ENCODE measurements at places on chromosomes 5 and 9.

DNA sequence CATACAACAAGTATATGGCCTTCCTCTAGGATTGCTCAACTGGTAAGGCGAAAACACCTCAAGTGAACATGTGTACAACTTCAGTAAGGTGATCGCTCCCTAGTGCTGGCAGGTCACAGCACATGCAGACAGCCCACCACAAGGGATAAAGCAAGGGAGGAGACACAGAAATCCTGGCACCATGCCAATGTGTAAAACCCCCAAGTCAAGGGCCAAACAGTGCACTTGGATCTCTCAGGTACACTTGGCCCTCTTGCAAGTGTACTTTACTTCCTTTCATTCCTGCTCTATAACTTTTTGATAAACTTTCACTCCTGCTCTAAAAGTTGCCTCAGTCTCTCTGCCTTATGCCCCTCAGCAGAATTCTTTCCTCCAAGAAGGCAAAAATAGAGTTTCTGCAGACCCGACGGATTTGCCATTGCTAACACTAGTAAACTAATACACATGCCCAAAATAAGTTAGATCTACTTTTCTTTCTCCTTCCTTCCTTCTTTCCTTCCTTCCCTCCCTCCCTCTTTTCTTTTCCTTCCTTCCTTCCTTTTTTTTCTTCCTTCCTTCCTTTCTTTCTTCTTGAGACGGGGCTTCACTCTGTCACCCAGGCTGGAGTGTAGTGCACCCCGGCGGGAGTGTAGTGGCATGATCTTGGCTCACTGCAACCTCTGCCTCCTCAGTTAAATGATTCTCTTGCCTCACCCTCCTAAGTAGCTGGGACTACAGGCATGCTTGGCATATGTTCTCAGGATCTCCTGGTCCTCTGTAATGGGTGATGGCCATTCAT lies 6.8 kb upstream of the LNPEP start:
- no peak for DNase-seq

- DNase-seq, result no peak
Measured at GRCh38 chr5:55821731-55822512, 29.2 kb upstream of the IL31RA start.

DNA sequence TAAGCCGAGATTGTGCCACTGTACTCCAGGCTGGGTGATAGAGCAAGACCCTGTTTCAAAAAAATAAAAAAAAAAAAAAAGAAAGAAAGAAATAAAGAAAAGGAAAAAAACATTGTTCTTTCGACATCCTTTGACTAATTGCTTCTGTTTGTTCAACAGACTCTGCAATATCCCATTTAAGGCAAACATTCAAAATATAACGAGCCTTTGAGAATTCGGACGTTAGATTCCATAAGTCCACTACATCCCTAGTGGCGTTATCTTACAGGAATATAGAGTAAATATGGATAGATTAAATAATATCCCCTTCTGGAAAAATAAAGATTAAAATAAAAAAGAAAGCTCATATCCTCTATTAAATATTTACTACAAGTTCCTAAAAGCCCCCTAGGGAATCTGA lies 27.0 kb upstream of the HOMER1 start:
- no peak for DNase-seq

GRCh38 chr5:62283005-62283404 lies 23.0 kb upstream of the KIF2A start:
- DNase-seq, result no peak

DNA sequence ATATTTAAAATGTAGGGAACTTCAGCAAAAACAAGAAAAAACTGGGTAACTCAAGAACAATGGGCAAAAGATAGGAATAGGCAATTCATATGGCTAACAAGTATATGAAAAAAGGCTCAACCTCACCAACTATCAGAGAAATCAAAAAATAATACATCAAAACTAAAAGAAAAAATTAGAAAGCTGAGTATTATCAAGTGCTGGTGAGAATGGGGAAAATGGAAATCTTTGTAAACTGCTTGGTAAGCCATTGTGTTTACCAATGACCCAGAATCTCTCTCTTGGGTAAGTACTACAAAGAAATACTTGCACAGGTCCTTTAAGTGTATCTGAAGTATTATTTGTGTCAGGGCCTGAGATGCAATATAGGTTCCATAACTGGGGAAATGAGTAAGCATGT lies 27.0 kb downstream of the ABHD17B start:
- no peak for DNase-seq

GRCh38 chr5:128196080-128196479 lies 112.5 kb downstream of the SLC12A2 start:
- DNase-seq, result no peak

DNA sequence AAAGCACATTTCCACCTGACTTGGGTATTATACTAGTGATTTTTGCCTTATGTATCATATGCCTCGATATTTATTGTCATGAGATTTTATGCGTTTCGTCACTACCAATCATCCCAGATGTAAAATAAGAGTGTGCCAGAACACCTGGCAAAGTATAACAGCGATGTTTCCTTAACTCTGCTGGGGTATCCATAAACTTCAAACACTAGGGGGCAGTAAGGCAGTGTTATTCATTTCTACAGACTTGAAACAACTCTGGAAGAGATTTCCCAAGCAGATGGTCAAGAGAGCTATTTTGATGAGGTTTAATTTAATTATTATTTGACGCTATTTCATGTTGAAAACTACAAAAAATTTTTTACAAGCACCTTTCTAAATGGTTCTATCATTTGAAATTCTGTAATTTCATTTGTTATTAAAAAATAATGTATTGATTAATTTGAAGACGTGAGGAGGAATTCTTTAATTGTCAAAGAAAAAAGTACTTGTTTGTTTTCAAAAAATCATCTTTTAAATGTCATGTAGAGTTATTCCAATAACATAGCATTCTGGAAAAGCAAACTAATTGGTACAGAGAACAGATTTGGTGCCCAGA lies 388.5 kb upstream of the CTNND2 start:
- no peak for DNase-seq

DNA sequence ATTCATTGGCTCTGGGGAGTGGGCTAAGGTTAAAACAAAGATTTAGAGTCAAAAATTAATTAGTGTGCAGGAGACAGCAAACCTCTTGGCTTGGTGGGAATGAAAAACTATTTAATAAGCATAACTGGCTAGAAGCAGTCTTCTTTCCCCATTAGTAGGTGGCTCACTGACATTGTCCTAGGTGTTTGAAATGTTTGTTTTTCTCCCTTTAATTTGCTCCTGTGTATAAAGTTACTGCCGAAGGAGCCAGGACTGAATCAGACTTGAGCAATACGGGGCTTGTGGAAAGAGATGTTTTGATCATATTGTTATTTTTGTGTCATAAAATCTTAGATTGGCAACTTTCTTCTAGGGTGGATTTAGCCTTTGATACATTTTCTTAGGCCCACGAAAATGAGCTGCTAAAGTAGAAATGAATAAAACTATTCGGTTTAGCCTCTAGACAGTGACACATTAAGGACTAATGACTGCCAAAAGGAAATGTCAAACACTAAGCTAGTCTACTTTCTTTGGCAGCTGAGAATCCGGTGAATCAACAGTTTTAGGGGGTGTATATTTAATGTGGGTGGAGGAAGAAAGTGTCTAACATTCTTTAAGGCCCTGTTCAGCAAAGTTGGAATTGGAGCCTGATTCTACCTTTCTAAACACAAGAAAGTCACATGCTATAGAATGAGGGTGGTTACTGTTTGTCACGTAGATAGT lies 30.2 kb downstream of the LRRTM2 start:
- no peak for DNase-seq

DNA sequence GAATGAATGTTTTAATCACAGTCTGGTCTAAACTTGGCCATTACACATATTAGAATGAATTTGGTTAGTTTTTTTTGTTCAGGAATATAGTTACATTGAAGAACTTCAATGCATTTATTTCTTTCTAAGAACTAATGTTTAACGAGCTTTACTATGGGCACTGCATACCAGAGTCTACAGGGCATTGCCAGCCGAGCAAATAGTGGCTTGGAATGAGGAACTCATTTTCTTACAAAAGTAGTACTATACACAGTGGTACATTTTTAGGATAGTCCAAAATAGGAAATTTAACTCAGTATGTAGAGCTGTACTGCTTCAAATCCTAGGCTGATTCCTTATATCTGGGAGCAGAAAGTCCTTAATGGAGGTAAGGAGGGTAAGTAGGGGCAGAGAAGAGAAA lies 155.4 kb downstream of the CARTPT start:
- no peak for DNase-seq

- no peak for DNase-seq
Measured at GRCh38 chr9:10071579-10071978, 541.2 kb downstream of the PTPRD start.

All from activated CD4-positive, alpha-beta T cell treated with anti-CD3 and anti-CD28 coated beads for 4 hours (primary cell).